CD4-positive, alpha-beta T cell treated with Interleukin-6 for 4 hours (primary cell): ENCODE measurements at places on chromosomes 2 and 18.

GRCh38 chr2:180707175-180707883 lies 273.1 kb upstream of the UBE2E3 start:
- DNase-seq = no peak

- no peak for DNase-seq
Measured at GRCh38 chr2:199602271-199602895, 144.6 kb upstream of the SATB2 start.

DNA sequence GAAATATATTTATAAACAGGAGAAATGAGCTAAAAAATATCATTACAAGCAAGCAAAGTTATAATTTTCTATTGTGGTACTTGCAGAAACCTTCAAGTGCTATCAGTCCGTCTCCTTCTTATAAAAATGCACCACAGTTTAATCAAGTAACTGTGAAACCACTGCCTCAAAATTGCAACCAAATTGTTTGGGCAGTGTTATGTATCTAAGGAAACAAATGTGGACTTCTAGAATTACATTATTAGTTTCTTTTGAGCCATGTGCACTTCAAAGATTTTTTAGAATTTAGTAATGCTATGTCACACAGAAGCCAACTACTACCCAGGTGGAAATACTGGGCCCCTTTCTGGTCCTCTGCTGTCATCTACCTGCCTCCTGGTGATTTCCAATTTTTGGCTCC lies 495.6 kb downstream of the NYAP2 start:
- no peak for DNase-seq

DNA sequence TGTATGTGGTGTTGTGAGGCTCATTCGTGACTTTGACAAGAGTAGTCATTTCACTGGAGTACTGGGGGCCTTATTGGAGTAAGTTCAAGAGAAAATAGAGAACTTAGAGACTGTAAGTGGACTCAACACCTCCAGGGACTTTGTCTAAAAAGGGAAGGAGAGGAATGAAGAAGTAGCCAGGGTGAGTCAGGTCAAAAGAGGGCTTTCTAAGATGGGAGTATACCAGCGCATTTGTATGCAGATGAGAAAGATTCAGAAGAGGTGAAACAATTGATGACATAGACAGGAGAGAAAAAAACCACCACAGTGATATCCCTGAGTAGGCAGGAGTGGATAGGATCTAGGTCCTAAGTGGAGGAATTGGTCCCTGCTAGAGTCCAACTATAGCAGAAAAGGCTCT lies 246.8 kb downstream of the IKZF2 start:
- DNase-seq = no peak

- DNase-seq = no peak
Measured at GRCh38 chr2:216632346-216632951, 771 bp upstream of the IGFBP2 start.

DNA sequence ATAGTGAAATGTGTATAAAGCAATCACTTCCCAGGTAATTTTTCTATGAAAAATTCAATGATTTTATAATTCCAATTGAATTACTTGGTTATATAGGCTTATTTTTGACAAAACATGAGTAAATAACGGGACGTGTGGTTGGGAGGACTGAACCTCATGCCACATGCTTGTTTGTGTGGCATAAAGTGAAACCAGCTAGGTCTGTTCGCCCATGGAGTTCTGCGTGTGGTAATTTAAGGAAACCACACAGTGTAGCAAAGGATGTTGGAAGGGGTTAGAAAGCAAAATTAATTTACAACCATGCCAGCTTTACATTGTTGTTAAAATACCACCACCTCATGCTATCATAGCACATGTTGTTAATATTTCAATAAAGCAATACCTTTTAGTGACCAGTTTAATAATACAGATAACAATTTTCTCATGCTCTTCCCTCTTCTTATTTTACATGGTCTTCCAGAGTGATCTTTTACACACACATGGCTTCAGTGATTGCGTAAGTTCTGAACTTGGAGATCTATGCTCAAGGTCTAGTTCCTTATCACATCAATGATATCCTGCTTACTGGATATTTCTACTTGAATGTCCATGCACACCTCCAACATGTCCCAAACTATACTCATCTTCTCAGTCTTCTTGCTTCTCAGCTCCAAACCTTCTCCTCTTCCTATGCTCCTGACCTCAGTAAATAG lies 156.4 kb upstream of the ITGA4 start:
- peak; percentile 67 for DNase-seq

DNA sequence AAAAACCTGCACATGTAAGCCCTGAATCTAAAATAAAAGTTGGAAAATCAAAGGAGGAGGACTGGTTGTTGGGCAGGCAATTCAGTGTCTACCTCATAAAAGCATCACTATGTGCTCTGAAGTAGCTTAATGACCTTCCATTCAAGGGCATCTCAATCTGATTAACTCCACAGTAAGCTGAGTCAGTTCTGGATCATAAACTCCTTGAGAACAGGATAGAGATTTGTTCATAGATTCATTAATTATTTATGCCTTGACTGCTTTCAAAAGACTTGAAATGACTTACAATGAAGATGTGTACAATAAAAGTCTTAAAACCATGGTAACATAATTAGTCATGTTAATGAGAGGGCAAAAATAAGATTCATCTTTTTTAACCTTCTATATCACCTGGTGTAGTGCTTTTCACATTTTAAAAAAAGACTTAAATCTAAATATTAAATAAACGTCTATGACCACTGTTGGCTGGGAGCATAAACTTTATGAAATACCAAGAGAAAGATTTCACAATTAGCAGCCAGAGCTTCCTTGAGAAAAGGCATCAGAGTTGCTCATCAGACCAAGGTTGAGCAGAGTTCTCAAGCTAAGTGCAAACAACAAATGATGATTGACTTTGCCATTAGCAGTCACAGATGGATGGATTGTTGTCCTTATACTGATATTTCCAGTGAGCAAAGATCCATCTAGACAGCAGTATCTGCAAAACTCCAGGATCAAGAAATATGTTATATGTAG lies 237.3 kb upstream of the THUMPD2 start:
- no peak for DNase-seq

GRCh38 chr18:38241216-38241615 lies 675.6 kb upstream of the CELF4 start:
- no peak for DNase-seq

- DNase-seq = no peak
Measured at GRCh38 chr2:196435189-196435588, 204.3 kb upstream of the CCDC150 start.

- DNase-seq = no peak
Measured at GRCh38 chr18:62778976-62779869, 63.9 kb downstream of the PHLPP1 start.

- DNase-seq = no peak
Measured at GRCh38 chr2:217858519-217859491, 144.0 kb downstream of the TNS1 start.

- no peak for DNase-seq
Measured at GRCh38 chr18:6449213-6449612, 34.5 kb upstream of the L3MBTL4 start.

DNA sequence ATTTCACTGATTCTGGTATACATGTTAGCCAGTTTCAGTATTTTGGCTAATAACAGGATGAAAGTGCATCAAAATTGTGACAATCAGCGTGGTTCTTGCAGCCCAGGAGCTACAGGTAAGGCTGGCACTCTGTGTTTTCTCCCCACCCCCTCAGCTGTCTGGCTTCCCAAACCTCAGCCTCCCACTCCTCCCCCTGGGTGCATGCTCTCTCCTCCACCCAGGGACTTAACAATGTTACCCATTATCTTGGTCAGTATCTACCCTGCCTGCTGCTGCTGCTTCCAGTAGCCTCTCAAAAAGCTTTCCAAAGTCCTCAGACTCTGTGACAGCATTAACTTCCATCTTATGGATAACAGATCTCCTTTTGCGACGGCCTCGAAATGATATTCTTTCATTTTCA lies 41.0 kb downstream of the TRABD2A start:
- peak; percentile 43 for DNase-seq

DNA sequence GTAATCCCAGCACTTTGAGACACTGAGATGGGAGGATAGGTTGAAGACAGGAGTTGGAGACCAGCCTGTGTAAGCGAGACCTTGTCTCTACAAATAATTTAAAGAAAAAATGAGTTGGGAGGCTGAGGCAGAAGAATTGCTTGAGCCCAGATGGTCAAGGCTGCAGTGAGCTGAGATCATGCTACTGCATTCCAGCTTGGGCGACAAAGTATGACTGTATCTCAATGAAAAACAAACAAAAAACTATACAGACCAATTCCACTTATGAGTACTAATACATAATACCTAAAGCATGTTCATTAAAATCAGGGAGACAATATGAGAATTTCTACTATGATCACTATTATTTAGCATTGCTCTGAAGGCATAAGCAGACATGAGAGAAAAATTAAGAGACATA lies 12.6 kb downstream of the RNF149 start:
- DNase-seq = no peak

GRCh38 chr2:168797286-168797655 lies 5.2 kb upstream of the NOSTRIN start:
- DNase-seq = no peak

GRCh38 chr18:78330766-78331165 lies 648.9 kb upstream of the SALL3 start:
- no peak for DNase-seq

DNA sequence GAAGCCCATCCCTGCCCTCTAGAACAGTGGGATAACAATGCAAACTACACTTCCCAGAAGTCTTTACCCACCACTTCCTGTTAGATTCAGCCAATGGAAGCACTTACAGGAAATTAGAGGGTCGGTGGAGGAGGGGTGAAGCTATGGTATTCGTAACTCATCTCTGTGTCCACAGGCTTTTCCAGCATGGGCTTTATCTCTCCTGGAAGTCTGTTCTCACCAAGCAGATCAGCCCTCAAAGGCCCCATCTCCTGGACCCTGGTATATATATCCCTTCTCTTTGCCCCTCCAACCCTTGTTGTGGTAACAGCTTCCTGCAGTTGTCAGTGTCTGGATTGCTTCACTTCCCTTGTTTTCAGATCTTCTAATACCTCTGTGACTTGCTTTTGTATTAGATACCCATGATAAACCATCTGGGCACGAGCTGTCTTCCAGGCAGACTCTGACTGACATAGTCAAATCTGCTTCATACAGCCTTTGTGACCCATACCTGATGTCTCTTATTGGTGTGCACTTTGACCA lies 475.0 kb upstream of the POU3F3 start:
- peak; percentile 10 for DNase-seq

DNA sequence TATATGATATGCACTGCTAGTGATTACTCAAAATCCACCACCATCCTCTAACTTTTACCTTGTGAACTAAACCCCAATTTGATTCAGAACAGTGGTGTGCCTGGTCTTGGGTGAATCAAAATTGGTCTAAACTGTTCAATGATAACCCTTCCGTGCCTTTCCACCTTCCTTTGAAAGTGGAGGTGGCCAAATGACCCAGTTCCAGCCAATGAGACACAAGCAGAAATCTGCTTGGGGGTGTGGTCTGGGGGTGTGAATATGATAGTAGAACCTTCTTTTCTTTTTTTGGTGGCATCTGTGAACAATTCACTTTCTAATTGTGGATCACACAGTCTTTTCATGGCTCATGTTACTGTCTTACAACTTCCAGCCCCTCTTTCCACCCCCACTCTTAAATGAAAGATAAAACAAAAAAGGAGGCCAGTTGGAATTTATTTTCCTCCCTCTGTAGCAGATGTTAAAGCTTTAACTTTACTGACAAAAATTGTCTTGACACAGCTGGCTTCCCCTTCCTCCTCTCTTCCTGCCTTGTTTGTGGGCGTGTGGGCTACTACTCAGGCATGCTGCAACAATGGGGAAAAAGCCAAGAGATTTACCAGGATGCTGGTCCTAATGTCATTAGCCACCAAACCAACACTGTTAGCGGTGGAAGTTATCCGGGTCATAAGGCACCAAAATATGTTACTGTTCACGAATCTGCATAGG lies 58.8 kb upstream of the ANKRD44 start:
- no peak for DNase-seq
